Fibroblast of gingiva (primary cell): ENCODE measurements at places on chromosomes 4 and X.

GRCh38 chr4:8035371-8035780, 95.7 kb upstream of the AFAP1 start:
- DNase-seq, result peak; percentile 40

- DNase-seq, result peak; percentile 25
These were observed 364.8 kb downstream of the PCDH10 start for GRCh38 chr4:133513901-133514300.

DNA sequence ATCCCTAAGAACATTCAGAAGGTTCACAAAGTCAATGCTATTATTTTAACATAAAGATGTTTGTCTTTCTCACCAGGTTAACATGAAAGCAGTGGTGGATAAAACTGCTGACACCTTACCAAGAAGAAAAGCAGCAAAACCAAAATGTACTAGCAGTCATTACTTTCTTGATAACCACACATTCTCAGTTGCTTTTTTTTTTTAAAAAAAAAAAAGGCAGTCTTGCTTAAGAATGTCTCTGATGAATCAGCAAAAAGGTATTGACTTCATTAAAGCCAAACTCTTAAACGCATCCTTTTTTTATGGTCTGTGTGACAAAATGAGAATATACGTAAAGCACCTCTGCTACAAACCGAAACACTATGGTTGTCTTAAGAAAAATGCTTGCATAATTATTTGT, 31.9 kb downstream of the CDKL2 start:
- DNase-seq, result peak; percentile 5

GRCh38 chr4:153684971-153685371, 891 bp downstream of the TLR2 start:
- no peak for DNase-seq

DNA sequence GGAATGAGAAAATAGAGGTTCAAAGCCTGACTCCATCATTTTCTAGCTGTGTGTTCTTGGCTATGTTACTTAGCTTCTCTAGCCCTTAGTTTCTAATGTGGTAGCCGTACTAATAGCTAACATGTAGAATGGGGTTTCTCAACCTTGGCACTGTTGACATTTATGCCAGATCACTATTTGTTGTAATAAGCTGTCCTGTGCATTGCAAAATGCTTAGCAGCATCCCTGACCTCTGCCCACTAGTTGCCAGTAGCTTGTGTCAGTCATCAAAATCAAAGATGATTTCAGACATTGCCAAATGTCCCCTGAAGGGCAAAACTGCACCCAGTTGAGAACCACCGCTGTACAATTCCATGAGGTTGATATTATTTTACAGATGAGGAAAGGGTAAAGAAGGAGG, 18.3 kb upstream of the ADAMTS3 start:
- peak; percentile 51 for DNase-seq

DNA sequence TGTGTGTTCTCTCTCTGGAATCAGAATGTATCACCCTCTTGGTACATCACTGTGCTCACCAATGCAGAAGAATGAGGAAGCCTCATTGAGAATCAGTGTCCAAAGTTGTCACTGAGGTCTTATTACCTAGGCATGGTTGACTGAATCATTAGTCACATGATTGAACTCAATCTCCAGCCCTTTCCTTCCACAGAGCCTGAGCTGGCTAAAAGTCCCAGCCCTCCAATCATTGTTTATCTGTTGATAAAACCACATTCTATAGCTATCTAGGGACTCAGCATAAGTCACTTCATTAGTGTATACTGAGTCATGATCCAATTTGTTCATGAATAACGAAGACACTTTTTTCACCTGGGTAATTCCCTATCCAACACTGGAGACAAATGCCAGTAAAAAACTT, 396.8 kb downstream of the TRAM1L1 start:
- DNase-seq, result no peak

- DNase-seq, result no peak
These were observed 514.9 kb upstream of the LCORL start for GRCh38 chr4:18536428-18536827.
